ENCODE measurements at places on chromosomes 5 and 9.
A peak's percentile ranks its signal among the peaks of the same experiment; 100 is the strongest.

- DNase-seq: no peak
These were observed 79.1 kb upstream of the RARS1 start for GRCh38 chr5:168407211-168407610.

DNA sequence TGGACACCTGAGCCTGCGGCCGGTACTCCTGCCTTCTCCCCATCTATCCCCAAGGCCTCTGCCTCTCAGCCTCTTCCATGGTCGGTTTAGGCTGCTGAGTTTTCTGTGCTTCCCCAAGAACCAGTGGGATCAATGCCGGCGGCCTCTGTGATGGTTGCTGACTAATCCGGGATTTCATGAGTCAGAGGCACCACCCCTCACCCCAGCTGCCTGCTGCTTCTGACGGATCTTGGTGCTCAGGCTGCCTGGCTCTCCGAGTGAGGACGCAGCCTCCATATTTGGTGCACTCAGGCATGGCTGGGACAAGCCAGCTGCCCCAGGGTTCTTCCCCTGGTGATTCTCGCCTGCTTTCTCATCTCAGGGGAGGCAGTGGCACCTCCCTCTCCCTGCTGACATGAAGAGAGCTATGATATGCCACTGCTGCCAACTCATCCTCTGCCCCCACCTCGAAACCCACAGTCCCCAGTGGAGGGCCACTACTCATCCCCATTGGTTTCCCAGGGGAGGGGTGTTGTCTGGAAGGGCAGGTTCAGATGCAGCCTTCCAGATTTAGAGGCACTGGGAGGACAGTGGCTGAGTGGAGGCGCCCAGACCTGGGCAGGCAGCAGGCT, 3.3 kb upstream of the MAN1B1 start:
- no peak for DNase-seq

GRCh38 chr5:149397530-149397929, 18.4 kb upstream of the IL17B start:
- DNase-seq: no peak

- no peak for DNase-seq
These were observed 119.7 kb downstream of the CHSY3 start for GRCh38 chr5:130024006-130024405.

- no peak for DNase-seq
These were observed 32.8 kb downstream of the CFAP95 start for GRCh38 chr9:69853421-69853820.

DNA sequence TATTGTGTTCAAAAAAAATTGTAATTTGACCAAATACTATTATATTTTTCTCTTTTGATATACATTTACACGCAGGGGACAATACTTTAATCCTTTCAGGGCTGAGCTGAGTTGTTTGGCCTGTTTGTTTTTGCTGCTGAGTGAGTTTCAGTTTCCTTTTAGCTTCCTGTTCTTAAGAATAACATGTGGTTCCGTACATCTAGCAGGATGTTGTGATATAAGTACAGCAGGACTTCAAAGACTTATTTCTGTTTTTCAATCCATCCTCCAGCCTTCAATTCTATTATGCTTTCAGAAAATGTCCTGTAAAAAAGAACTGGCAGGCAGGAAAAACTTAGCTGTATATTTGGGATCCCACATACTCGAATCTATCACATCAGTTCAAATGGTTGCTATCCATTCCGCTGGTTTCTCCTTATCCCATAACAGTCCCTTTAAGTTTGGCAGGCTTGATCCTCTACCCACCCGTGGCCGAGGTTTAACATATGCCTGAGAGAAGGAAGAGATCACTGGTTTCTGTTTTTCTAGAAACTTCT, 1037.3 kb upstream of the ACO1 start:
- no peak for DNase-seq

GRCh38 chr9:127977009-127977883, 3.5 kb downstream of the EEIG1 start:
- DNase-seq: no peak

- DNase-seq: no peak
These were observed 111.7 kb downstream of the TLR4 start for GRCh38 chr9:117815948-117816347.

DNA sequence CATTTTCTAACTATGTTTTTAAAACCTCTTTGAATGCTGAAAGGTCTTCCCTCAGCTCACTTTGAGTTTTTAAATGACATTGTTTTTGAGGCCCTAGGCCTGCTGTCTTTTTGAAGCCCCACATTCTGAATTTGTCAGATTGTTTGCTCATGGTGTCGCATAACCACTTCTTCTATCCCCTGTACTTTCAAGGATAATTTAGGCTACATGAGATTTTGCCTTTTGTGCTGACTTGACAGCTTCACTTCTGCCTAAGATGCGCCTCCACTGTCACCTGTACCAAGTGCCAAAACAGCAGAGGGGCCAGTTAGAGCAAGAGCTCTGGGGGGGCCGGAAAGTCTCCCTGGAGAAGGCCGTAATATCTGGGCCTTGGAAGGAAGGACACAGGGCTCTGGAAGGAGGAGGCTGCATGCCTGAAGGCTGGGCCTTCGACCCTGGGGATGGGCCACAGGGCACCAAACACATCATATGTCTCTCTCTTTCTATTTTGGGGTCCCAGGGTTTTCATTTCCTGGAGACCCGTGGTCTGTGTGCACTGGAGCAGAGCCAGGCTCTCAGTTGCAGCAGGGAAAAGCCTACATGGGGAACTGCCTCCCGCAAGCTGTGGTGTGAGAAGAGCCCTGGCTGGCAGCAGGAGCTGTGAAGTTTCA, 49.1 kb downstream of the NDST1 start:
- peak; percentile 24 for DNase-seq

GRCh38 chr9:76559286-76559685, 100.3 kb downstream of the GCNT1 start:
- DNase-seq: no peak

DNA sequence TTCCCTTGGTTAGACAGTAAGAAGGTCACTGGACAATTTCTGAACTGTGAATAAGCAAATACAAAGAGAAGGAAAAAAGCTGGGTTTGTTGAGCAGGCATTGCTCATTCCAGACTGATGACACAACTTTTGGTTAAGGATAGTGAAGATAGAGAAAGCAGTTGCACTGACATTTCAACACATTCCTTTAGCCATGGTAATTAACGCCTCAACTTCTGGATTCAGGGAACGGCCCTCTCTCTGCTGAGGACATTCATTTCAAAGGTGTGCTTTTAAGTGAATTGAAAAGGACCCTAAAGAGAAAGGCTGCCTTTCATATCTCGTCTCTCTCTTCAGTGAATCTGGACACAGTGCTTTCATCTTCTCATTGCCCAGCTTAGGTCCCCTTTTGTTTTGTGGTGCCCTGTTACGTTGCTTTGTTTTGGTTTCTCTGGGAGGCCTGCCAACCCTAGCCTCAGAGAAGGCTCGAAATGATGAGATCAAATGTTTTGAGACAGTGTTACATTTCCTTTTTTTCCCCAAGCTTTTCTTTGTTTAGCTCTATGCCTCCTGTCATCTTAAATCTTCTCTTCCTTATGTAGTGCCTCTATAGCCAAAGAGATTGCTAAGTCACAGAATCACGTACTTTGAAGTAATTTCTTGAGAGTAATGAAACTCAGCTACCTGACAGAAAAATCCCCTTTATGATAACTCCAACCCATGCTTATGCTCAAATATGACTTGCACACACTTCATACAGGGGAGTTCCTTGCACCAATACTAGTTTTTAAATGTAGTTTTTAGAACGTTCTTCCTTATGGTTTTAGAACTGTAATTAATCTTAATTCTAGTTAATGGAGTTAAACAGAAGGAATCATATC, 94.4 kb upstream of the IFNE start:
- DNase-seq: no peak

GRCh38 chr9:83582029-83582428, 40.9 kb upstream of the IDNK start:
- DNase-seq: no peak

GRCh38 chr5:64156261-64156660, 9.4 kb upstream of the RNF180 start:
- DNase-seq: no peak

Measured in GM06990 (cell line).